Activated CD4-positive, alpha-beta T cell treated with anti-CD3 and anti-CD28 coated beads, Interleukin-2, amount 50 U/mL, for 24 hours (primary cell): ENCODE measurements at places on chromosomes 3 and 15.

DNA sequence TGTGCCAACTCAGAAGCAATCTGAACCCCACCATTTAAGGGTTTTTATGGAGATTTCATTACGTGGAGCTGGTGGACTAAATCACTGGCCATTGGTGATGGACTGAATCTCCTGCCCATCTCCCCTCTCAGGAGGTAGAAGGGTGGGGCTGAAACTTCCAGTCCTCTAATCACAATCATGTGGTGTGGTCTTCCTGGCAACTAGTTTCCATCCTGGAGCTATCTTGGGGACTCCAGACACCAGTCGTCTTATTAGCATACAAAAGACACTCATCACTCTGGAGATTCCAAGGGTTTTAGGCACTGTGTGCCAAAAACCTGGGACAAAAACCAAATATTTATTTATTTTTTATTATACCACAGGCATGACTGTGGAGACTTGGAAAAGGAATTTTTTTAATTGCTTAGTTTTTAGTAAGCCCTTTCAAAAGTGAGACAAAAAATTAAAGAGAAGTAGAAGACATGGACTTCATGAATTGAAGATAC lies 203.6 kb downstream of the WNT5A start:
- DNase-seq: no peak

- no peak for DNase-seq
Measured at GRCh38 chr15:43808960-43809678, 8.7 kb downstream of the HYPK start.

DNA sequence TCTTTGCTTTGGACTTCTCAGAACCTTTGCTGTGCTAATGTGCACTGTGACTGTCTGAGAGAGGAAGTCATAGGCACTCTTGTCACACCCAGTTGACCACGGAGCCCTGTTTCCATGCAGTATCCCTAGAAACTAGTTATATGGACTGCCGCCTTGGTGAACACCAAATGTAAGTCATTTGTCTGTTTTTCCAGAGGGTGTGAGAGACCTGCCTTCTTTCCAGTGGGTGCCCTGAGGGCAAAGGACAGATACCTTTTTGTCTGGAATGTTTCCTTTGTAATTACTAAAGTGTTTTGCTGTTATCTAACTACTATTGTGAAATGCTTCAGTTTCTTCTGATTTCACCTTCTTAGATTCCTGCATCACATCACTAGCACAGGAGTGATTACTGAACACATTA lies 91.8 kb downstream of the LARS2 start:
- no peak for DNase-seq

DNA sequence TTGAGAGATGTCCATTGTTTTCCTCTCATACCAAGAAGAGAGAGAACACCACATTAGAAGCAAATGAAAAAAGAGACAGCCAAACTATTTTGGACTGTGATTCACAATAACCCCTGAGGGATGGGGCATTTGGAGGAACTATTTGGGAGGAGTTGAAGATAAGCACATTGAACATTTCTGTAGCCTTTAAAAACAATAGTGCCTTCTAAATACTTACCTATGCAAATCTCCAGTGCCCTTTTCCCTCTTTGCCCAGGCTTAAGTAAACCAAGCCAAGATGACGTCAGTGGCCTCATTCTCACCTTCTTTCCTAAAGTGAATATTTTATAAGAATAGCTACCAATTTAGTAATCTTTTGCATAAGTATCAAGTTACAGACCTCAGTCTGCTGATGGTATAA lies 89.7 kb upstream of the COL8A1 start:
- DNase-seq: no peak

- no peak for DNase-seq
Measured at GRCh38 chr3:177525987-177526712, 328.9 kb upstream of the TBL1XR1 start.

DNA sequence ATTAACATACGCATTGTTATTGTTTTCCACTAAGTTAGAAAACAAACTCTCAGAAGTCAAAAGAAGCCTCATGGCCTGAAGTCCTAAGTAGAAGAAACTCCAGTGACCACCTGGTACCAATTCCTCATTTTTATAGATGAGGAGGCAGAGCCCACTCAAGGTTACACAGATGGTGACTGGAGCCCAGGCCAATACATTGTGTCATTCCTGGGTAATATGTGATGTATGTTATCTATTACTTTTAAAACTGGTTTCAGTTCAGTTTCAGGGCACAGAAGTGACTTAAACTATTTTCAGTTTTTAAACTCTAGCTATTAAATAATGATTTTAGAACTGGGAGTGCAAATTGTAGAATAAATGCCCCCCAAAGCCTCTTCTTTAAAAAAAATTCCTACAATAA lies 66.7 kb upstream of the STXBP5L start:
- DNase-seq: no peak
